ENCODE measurements at places on chromosomes 7 and 10.
A peak's percentile ranks its signal among the peaks of the same experiment; 100 is the strongest.

DNA sequence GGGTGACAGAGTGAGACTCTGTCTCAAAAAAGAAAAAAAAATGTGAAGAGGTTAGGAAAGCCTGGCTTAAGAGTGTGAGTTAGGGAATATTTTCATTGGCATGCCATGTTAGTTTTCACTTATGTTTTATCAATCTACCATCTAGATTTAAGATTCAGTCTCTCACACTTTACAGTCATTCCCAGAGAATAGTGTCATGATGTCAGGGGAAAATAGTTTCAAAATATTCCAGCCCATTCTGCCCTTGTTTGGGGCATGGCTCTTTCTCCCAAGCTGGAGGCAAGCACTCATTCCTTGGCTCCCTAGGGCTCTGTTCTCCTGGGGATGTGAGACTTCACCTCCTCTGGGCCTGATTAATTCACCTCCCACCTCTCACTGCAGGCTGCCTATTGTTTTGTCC, 331.5 kb downstream of the CXCL12 start:
- DNase-seq, result no peak

- no peak for DNase-seq
Observed at GRCh38 chr7:44964384-44964830, 14.4 kb downstream of the MYO1G start.

DNA sequence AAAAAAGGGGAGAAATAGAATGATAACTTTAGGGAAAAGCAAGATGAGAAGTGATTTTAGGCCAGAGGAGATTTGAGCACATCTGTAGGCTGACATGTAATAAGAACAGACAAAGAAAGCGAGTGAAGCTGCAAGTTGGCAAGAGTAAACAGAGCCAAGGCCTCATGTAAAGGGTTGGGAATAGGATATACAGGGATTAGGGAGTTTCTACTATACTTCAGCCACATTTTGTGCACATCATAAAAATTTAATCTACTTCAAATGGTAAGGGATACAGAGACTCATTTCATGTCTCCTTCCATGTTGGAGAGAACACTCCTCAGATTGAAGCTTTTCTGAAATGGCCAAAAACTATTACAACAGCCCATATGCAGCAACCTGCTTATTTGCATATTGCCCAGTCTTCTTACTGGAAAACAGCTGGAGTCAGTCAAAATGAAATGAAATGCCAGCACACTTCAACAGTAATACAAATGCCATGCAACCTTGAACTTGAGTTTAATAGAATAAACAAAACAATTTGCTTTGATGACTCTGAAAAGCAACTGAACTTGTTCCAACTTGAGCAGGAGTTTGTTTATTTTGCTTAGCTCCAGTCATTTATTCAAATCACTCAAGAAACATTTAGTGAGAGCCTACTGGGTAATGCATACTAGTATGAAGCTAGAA, 49.9 kb downstream of the NRCAM start:
- no peak for DNase-seq

DNA sequence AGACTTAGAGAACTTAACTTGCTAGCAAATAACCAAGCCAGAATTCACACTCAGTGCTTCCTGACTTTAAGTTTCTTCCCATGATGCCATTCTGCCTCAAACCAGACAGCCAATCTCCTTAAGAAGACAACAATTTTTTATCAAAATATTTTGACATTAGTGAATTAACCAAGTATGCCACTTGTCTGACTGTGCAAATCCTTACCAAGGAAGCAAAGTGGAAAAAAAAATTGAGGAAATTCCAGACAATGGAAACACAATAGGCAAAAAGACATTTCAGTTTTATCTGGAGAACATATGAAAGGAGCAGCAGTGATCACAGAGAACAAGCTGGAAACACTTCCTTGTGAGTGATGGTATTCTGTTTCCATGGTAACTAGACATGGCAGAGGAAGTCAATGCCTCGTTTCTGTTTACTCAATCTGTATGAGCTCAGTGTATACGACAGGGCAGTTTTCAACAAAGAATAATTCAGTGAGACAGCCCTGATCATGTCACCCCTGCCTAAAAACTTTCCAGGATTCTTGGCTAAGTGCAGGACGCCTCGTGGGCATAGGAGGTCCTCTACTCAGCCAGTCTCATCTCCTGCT, 114.2 kb downstream of the DYNC1I1 start:
- DNase-seq, result no peak

DNA sequence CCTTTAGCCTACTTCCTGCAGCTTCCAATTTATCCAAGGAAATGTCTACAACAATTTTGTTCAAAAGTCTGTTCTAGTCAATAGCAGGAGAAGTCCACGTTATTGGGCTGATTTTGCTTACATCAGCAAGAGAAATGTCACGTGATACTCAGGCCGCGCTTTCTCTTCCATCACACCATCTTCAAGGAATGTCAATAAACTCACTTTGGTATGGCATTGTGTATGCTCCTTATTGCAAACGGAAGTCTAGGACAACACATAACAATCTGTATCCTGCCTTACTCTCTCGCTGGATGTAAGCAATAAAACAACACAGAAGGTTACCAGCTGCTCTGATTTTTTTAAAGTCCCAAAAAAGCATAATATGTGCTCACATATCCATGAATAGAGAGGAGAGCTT, 17.1 kb upstream of the STK17A start:
- no peak for DNase-seq

- DNase-seq, result no peak
Observed at GRCh38 chr7:31070991-31071644, 19.0 kb downstream of the ADCYAP1R1 start.

DNA sequence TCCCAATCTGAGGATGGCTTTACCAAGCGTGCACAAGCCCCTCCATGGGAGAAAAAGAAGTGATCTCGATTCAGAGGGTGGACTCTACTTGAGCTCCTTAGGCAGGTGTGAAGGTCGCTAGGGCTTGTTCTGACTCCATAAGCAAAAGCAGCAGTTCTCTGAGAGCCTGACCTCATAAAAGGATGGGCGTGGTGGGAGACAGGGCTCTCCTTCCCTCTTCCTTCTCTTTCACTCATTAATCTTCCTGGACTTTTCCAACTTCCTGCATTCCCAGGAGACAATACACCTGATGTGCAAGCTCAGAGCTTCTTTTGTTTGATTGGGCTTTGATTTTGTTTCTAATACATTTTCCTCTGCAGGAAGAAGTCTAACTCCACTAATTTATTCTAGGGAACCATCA, 22.3 kb upstream of the TMEM72 start:
- DNase-seq, result no peak

- DNase-seq, result no peak
Observed at GRCh38 chr10:43263551-43264343, 3.1 kb downstream of the RASGEF1A start.

DNA sequence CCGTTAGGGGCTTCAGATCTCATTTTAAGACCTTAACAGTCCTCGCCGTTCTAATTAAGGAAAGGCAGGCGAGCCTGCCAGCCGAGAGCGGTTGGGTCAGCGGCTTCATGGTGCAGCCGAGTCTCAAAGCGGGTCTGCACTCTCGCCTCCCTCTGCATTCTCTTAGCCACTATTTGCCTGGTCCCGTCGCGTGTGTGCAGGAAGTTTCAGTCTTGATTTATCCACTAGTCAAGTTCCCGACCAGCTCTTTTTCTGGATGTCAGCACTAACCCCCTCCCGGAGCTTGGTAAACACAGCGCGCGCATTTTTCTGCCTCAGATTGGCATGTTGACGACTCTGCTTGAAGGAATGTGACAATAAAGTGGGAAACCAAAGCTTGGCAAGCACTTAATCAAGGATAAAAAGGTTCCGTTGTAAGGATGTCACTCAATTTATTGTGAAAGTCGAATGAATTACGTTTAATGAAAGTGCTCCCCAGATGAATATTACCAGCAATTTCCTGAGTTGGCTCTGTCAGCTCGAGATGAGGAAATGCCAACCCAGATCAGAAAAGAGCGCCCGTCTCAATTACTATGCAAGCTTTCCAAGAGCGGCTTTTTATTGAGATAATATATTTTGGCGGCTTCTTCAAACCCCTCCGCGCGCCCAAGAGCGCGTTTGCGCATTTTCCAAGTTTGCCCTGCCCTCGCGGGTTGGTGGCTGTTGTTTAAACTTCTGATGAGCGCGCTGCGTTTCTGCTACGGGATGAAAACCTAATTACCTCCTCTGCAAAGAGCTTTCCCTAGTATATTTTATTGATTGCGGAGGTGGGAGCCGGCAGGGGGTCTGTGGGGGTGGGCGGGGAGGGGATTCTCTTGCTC, 7.9 kb downstream of the NXPH1 start:
- no peak for DNase-seq

GRCh38 chr10:114482480-114483304, 78.4 kb upstream of the AFAP1L2 start:
- no peak for DNase-seq

- peak; percentile 73 for DNase-seq
Observed at GRCh38 chr7:140059273-140060242, 3.2 kb downstream of the PARP12 start.

- DNase-seq, result no peak
Observed at GRCh38 chr7:118969370-118969769, 744.9 kb downstream of the ANKRD7 start.

DNA sequence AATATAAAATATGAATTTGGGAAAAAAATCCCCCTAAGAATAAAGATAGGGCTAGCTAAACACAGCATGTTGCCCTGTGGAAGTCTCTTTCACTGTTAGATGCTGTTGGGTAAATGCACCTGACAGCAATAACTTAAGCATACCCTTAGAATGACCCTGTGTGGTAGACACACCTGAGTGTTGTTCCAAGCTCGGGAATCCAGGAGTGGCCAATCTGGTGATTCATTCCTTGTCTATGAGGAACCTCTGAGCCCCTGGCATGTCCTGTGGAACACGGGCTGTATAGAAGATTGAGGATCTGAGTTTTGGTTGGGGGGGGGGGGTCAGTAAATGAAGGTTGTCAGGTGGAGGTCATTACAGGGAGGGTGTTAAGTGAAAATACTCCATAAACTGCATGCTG, 730.0 kb upstream of the IGFBP3 start:
- DNase-seq, result peak; percentile 89

DNA sequence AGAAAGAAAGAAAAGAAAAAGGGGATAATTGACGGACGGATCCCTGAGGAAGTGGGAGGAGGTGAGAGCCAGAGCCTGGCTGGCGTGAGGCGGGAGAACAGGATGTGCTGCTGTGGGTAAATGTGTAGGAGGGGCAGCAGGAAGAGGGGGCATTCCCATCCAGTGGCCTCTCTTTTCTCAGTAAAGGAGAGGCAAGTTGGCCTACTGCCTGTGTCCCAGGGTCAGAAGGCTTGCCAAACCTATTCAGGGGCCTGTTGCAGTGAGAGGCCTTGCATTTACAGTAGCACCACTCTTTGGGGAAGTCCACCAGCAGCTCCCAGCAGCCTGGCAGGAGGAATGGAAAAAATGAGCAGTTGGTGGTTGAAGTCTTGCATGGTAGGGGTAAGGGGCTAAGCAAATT, 26.6 kb upstream of the ASCC1 start:
- no peak for DNase-seq

- DNase-seq, result no peak
Observed at GRCh38 chr7:30181736-30182522, 47.1 kb downstream of the MTURN start.

DNA sequence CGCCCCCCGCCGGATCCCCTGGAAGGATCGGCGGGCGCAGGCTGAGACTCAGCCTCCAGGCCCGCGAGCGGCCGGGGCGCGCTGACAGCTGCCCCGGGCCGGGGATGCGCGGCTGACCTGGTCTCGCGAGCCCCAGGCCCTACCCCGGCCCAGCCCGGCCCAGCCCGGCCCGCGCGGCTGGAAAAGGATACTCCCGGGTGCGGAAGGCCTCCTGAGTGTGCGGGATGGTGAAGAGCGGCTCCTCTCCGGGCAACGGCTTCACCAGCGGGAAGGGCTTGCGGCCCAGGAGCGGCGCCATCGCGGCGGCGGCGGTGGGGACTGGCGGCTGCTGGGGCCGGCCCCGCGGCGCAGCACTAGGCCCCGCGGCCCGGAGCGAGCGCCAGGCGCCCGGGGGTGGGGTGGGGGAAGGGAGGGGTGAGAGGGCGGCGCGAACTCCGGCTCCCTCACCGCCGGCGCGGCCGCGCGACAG, 423 bp downstream of the BAZ1B start:
- no peak for DNase-seq

DNA sequence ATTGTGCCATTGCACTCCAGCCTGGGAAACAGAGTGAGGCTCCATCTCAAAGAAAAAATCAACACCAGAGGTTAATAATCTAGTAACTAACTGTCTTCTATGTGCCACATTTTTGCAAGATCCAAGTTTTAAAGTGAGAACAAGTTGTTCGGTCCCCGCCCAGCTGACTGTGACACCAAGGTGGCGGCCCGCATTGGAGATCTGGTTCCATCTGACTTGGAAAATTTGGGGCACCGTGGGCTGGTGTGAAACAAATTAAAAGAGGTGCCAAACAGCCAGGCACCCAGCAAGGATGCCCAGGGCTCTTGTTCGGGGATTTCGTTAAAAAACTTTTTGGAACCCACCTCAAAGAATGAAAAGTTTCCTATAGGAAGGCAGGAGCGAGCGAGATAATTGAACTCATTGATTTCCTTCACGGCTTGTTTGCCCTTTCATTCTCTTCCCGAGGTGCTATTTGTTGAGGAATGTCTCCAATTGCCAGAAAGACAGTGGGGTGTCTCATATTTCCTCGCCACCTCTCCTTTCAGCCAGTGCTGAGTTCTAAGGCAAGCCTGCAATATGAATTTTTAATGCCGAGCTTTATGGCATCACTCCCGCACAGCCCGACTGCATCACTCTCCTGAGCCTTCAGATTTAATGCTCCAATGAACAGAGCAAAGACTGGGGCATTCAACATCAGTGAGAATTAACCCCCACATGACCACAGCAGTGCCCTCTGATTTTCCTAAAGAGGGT, 156.9 kb upstream of the SH2B2 start:
- no peak for DNase-seq

DNA sequence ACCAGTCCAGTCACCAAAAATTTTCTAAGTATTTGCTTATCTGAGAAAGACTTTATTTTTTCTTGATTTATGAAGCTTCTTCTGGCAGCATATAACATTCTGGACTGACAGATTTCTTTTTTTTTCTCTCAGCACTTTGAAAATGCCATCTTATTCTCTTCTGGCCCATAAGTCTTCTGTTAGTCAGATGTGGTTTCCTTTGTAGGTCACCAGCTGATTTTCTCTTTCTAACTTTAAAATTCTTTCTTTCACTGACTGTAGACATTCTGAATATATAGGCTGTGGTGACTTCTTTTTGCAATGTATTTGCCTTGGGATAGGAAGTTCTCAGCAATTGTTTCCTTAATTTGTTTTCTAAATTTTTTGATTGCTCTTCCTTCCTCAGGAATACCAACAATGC, 172.5 kb downstream of the CCDC7 start:
- no peak for DNase-seq

GRCh38 chr7:25672496-25672895, 444.2 kb upstream of the NPVF start:
- DNase-seq, result no peak

DNA sequence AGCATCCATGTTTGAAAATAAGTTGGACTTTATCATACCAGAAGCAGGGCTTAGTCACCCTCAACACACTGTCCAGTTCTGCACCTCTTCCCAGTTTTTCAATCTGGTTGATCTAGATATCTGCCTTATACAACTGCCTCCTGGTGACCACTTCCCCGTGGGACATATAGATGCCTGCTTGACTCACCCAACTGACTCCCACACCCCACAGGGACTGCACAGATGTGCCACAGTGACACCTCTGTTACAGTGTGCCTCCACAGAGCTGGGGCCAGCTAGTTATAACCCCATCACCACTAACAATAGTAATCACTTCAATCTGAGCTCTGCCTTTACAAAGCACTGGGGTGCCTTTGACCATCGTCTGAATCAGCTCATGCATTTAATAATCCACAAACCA, 82.6 kb upstream of the AOAH start:
- no peak for DNase-seq
